Spinal cord (tissue), 10 donors: ENCODE measurements at places on chromosomes 3 and 15. TPM values are rescaled to one million over a fixed set of nuclear protein-coding genes. Genes with fewer than 3 reads are reported as not detected.

DNA sequence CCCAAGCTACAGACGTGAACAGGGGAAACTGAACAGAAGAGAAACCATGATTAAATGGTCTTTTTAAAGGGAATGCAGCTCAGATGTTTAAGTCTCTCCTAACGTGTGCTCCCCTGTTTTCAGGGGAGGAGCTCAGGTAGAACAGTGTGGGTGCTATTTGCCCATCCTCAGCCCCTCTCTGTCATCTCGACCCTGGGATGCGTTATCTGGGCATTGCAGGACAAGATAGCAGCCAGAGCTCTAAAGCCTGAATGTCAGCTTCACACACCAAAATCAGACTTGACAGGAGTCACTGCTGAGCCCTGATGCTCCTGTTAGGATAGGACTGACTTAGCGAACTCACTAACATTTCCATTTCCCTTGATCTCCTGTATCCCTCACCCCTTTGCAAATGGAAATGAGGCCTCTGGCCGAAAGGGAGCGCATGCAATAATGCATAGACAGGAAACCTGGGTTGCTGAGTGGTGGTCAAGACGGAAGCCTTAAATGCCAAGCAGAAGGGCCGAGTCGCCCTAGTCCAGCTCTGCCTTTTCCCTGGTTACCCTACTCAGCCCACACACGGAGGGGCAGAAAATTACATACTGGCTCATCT, 234.9 kb upstream of the TPM1 start:
- peaks cover 36% of the 10 kb centered on the region for H3K36me3 ChIP-seq
- no peak for DNase-seq
- H3K4me3 ChIP-seq, result no peak overlapping the region

Gene CCR1
- total RNA-seq, result 7.1 TPM

- no peaks in the 10 kb centered on the region for H3K27me3 ChIP-seq
- peak overlapping the region; percentile 6 for H3K27ac ChIP-seq
- peaks cover 56% of the 10 kb centered on the region for H3K4me1 ChIP-seq
- peaks cover 26% of the 10 kb centered on the region for H3K36me3 ChIP-seq
- DNase-seq, result no peak
These were observed 42.4 kb upstream of the RHO start for GRCh38 chr3:129485721-129486663.

DNA sequence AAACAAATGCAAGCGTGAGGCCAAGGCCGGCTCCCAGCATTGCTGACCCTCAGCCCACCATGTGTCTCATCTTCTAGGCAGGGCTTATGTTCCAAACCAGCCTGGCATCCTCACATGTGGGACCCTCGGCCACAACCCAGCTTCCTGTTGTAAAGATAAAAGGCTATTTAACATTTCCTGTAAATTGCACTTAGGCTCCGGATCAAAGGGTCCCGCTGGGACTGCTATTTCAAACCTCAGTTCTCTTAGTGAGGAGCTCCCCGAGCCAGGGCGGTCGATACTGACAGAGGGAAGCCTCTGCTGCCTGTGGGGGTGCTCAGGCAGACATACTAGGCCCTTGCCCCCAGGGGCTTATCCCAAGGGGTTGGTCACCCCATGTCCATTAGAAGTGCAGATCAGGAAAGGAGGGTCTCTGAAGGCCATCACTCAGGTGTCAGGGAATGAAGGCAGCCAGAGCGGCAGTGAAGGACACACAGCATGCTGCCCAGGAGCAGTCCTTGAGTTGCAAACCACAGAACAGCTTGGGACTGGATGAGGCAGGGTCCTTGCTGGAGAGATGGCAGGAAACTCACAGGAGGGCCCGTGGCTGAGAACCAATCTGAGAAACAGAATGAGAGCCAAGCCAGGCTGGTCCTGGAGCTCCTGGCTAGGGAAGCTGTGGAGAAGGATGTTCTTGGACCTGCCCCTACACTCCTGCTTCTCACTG, 239.9 kb downstream of the TLE3 start:
- H3K4me1 ChIP-seq, result peaks cover 24% of the 10 kb centered on the region
- H3K27ac ChIP-seq, result no peak overlapping the region
- no peaks in the 10 kb centered on the region for H3K36me3 ChIP-seq
- no peak overlapping the region for H3K4me3 ChIP-seq
- no peak for DNase-seq

Gene DISP2
- total RNA-seq, result 13.3 TPM

- DNase-seq, result no peak
- H3K27me3 ChIP-seq, result no peaks in the 10 kb centered on the region
- H3K4me1 ChIP-seq, result no peaks in the 10 kb centered on the region
- H3K4me3 ChIP-seq, result no peak overlapping the region
- H3K36me3 ChIP-seq, result peaks cover 13% of the 10 kb centered on the region
These were observed 10.1 kb upstream of the SCAP start for GRCh38 chr3:47485812-47486211.

GRCh38 chr3:171950373-171950772, 89.0 kb upstream of the FNDC3B start:
- no peaks in the 10 kb centered on the region for H3K27me3 ChIP-seq
- no peak for DNase-seq
- no peak overlapping the region for H3K4me3 ChIP-seq
- H3K27ac ChIP-seq, result no peak overlapping the region

DNA sequence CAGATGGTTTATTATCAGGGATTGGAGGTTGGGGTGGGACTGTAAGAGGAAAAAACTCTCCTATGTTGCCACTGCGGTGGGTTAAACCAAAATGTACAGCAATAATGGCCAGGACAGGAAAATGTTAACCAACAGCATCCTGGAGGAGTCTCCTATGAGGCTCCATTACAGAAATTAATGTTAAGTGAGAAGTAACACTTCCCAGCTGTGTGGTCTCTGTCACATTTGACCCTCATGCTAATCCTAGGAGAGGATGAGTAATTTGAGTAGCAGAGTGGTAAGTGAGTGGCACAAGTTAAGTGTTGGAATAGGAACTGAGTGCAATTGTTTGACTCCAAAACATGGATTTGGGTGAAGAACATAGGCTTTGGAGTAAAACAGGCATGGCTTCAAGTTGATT, 39.0 kb downstream of the ARHGEF3 start:
- H3K4me1 ChIP-seq, result peaks cover 2% of the 10 kb centered on the region
- H3K27me3 ChIP-seq, result no peaks in the 10 kb centered on the region

GRCh38 chr3:170635385-170635735, 49.5 kb upstream of the SLC7A14 start:
- no peak for DNase-seq
- H3K27ac ChIP-seq, result no peak overlapping the region
- peaks cover 10% of the 10 kb centered on the region for H3K4me1 ChIP-seq
- no peak overlapping the region for H3K4me3 ChIP-seq

DNA sequence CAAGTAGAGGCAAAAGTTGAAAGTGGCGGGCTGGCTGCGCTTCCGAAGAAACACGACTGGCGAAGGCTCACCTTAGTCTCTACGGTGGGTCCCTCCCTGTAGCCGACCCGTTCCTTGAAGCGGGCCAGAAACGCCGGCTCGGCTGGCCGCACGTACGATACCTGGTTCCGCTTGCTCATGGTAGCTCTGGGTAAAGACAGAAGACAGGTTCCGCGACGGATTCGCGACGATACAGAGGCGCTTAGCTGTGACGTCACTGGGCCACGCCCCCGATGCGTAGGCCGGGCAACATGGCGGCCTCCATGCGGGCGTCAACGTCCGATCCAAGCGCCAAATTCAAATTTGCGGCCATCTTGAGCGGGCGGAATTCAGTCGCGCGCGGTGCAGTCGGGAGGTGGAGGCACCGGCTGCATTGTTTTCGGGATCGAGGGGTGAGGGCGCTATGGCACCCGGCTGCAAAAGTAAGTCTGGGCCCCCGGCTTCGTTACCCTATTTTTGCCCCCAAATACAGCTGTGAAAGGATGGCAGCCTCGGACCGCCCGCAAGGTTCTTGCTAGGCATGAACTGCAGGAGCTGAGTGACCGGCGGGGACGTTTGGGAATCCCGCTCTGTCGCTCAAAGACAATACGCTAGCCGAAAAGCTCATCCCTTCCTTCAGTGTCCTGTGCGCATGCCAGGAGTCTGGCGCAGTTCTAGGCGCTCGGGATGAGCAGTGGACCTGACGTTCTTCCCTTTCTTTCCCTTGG, at the start of the genes KIAA1143 and KIF15:
KIAA1143 (minus strand) TSS at position 196 of the 746 bp plus-strand sequence; CDS start at position 179, 17 bp downstream.
KIF15 (plus strand) TSS at position 371 of the 746 bp plus-strand sequence; CDS start at position 443, 72 bp downstream.
- H3K4me3 ChIP-seq, result peak within 1 kb of the TSS; percentile 70
- H3K27me3 ChIP-seq, result no peaks in the 10 kb centered on the region
- peak; percentile 97 for DNase-seq
- H3K36me3 ChIP-seq, result peaks cover 4% of the 10 kb centered on the region

Gene FEZF2
- total RNA-seq, result 0.61 TPM

Gene THPO
- total RNA-seq, result 0.40 TPM

GRCh38 chr3:151037746-151038477, 47.6 kb upstream of the MED12L start:
- H3K4me3 ChIP-seq, result no peak overlapping the region
- DNase-seq, result no peak
- H3K27ac ChIP-seq, result no peak overlapping the region
- H3K4me1 ChIP-seq, result no peaks in the 10 kb centered on the region

Gene ASB7
- 13.8 TPM for total RNA-seq

Gene GPR62
- 4.6 TPM for total RNA-seq

Gene OXTR
- 1.6 TPM for total RNA-seq

Gene CCR8
- not detected for total RNA-seq

Gene GOLGA8N
- total RNA-seq, result 10.5 TPM

DNA sequence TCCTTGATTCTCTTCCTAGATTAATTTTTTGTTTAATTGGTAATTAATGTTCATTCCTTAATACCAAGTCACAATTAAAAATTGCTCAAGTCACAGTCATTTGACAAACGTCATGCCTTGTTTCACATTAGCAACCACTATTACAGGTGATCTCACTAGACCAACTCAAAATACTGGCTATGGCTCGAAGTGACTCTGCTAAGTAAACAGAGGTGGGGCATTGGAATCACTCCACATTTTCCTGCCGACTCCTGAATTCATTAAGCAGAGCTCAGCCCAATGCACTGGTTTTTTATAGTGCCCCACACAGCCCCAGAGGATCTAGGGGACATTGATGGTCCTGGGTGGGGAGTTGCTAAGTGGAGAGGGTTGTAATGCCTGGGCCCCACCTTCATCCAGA, 201.2 kb upstream of the NSMCE3 start:
- no peak for DNase-seq
- H3K27me3 ChIP-seq, result no peaks in the 10 kb centered on the region
- H3K36me3 ChIP-seq, result no peaks in the 10 kb centered on the region
- H3K27ac ChIP-seq, result no peak overlapping the region
- peaks cover 11% of the 10 kb centered on the region for H3K4me1 ChIP-seq
